Activated CD4-positive, alpha-beta T cell treated with anti-CD3 and anti-CD28 coated beads, Interleukin-2, amount 50 U/mL, for 48 hours (primary cell): ENCODE measurements at places on chromosomes 5 and 9.

DNA sequence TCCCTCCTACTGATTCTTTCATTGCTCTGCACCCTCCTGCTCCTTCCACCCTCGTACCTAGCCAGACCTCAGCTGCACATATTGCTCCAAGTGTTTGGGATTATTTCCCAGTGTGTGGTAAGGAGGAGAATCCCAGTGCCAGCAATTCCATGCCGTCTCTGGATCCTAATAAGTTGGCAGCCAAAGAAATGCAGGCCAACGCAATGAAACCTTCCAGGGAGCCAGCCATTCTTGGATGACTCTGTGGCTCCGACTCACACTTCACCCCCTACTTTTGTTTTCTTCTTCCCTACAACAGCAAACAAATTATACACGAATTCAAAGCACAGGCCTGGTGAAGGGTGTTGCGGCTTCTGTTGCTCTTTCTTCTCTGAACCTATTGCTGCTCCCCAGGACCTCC, 82.5 kb upstream of the SLC1A3 start:
- no peak for DNase-seq

DNA sequence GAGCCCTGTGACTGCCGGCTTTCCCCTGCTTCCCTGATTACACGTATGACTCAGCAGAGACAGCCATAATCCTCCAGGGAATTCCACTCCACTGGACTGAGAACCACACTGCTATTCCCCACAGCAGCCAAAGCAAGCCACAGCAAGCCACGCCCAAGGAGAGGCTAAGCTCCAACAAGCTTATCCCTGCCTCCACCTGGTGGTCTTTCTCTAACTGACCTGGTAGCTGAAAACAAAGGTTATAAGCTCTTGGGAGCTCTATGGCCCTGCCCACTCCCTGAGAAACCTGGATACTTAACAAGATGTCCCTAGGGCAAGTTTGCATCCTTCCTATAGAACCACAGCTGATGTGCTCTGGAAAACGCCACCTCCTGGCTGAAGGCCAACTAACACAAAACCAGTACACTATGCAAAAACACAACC, 613.7 kb upstream of the CDH18 start:
- DNase-seq, result no peak

DNA sequence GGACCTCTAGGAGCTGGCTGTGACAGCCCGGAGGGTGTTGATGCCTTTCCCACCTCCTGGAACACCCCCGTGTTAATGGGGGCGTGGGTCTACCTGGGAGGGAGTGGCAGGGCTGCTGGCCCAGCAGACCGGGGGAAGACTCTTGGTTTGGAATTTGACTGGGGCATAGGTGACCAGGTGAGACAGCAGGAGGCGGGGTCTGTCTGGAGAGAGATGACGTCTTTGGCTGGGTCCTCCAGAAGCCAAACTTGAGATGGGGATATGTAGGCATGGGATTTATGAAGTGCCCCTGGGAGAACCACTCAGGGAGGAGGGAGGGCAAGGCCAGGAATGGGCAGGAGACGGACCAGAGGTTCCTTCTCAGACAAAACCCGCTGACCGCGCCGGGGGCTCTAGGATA, 42.6 kb downstream of the NEK6 start:
- no peak for DNase-seq

GRCh38 chr9:124260769-124261603, 3.2 kb downstream of the NEK6 start:
- DNase-seq, result no peak

DNA sequence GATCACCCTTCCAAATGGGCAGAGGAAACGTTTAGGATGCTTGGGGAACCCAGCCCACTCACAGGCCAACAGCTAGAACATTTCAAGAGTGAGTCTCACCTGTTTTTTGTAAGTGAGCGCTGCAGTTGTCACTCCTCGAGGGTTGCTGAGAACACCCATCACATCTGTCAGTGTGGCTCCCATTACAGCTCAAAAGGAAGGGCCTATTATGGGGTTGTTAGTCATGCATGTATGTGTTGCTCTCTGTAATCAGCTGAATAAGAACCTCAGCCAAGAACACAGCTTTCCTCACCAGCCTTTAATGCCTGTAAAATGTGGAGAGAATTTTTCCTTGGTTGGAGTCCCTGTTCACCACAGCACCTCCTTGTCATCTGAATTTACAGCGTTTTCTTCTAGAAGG, 196.3 kb upstream of the KLF4 start:
- no peak for DNase-seq
